Stimulated activated CD8-positive, alpha-beta memory T cell treated with anti-CD3 and anti-CD28 coated beads, Interleukin-2, amount 100 ng/mL, for 48 hours (primary cell): ENCODE measurements at places on chromosomes 13 and 19.
A peak's percentile ranks its signal among the peaks of the same experiment; 100 is the strongest.

DNA sequence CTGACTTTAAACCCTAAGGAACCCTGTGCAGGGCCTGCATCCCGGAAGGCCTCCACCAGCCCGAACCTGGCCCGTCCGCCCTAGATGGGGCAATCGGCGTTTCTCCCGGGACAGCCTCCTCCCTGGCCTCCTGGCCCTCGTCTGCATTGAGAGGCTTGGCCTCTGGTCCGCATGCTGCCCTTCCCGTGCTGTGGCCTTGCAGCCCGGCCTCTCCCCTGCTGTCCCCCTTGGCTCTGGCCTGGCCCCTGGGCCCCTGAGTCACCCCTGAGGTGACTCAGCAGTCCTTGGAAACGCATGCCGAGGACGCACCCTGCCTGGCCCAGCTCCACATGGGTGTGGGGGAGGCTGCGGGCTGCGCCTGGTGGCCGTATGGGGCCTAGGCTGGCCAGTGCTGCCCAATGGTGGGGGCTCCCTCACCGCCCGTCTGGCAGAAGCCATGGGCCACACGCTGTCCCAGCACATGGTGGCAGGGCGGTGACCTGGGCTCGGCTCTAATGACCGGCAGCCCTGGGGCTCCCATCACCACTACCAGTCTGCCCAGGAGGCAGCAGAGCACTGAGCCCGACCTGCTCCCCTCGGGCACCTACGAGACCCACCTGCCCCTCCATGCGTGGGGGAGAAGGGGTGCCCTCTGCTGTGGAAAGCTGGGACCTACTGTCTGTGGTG lies 25.7 kb downstream of the SH3GL1 start:
- DNase-seq: no peak

DNA sequence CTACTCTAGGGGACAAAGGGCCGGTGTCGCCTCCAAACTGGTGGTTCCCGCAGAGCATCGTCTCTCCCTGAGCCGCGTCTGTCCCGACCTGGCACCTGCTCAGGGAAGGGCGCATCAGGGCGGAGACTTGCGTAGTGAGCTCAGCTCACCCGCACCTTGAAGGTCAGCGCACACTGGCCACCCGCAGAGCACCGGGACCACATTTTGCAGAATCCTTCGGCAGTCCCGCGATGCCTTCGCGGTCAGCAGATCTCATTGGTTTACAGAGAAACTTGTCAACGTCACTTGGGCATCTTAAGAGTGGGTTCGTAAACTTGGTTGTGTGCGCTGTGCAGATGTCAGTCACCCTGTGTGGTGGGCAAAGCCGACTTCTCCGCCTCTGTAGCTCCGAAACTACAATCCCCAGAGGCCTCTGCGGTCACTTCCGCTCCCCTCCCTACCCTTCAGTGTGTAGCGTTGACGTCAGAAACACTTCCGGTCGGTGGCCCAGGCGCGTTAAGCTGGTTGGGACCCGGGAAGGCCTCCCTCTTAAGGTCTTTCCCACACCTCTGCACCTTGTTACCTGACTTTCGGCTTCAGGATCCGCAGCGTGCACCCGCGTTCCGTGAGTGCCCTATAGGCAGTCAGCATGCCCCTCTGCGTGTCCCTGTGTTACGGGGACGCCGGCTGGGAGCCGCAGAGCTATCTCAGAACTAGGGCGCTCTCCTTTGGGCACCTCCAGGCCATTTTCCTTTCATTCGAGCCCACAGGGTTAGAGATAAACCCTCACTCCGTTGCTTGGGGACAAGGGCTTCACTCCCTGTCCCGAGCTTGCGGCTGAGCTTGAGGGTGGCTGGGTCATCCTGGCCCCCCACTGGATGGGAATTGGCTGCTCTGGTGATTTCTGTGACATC lies 36.5 kb upstream of the ZNF527 start:
- peak; percentile 64 for DNase-seq

DNA sequence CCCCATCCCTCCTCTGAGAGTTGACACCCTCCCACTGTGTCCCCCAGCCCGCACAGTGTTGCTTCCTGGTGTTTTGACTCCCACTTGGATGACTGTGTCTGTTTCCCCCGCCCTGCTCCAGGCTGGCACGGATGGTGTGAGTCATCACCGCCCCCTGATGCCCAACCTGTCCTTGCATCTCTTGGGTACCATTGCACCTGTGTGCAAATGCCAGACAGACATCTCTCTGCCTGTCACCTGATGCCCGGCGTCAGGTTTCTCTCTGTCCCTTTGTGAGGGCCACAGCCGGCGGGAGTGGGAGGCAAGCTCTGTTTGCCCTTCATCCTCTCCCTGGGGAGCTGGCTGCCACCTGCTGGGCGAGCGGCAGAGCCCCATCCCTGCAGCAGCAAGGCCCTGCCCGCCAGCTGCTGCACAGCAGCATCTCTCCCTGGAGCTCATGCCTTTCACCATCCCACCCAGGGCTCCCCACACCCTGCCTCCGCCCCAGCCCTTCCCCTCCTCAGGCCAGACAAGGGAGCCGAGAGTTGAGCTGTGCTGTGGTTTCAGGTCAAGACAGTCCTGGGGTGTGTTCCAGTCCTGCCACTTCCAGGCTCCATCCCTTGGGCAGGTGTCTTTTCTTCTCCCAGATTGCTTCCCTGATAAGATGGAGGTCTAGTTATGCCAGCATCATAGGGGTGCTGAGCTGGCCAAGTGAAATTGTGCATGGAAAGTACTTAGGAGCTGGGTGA lies 29.7 kb downstream of the NKPD1 start:
- DNase-seq: no peak

DNA sequence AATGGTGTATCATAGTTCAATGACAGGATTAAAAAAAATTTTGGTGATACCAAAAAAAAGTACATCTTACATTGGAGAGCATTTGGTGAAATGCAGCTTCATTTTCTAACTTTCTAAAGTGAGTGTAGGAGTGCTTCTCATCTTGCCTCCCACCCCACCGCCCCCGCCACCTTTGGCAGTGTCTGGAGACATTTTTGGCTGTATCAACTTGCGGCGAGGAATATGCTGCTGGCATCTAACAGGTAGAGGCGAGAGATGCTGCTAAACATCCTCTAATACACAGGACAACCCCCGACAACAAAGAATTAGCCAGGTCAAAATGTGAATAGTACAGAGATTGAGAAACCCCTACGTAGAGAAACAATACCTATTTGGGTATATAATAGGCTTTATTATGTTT lies 1.7 kb downstream of the DLEU7 start:
- no peak for DNase-seq

DNA sequence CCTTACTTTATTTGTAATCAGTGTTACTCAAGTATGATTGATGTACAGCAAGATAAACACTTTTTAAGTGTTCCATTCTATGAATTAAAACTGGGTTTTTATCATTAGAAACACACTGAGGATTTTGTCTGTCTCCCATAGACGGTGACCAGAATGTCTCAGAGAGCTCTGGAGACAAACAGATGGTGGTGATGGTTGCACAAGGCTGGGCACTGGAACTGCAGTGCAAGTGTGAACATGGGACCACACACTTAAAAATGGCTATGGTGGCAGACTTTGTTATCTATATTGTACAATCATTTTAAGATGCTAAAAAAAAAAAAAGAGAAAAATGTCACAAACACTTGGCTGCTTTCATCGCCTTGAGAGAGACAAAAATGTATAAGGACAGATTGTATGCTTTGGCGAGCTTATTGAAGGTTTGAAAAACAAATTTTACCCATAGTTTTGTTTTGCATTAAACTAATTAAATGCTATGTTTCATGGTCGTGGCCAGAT lies 273.0 kb downstream of the SHISA2 start:
- no peak for DNase-seq

DNA sequence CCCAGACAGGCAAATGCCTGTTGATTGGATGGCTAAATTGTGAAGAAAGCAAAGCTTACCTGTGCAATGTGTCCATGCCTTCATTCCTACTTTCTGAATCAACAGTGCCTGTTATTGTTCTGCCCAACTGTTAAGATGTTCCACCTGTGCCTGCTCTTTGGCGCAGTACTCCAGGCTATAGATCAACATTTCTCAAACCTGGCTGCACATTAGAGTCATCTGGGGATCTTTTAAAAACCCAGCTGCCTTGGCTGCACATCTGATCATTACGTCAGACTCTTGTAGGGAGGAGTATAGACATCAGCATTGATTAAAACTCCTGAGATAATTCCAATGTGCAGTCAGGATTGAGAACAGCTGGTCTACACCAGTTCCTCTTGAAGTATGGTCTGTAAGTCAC lies 16.2 kb upstream of the CPB2 start:
- no peak for DNase-seq

- DNase-seq: no peak
Measured at GRCh38 chr13:94346261-94347019, 133.0 kb downstream of the DCT start.

- no peak for DNase-seq
Measured at GRCh38 chr13:52713894-52714293, 25.7 kb downstream of the CNMD start.

- no peak for DNase-seq
Measured at GRCh38 chr13:91312324-91312723, 35.2 kb upstream of the MIR17HG start.

DNA sequence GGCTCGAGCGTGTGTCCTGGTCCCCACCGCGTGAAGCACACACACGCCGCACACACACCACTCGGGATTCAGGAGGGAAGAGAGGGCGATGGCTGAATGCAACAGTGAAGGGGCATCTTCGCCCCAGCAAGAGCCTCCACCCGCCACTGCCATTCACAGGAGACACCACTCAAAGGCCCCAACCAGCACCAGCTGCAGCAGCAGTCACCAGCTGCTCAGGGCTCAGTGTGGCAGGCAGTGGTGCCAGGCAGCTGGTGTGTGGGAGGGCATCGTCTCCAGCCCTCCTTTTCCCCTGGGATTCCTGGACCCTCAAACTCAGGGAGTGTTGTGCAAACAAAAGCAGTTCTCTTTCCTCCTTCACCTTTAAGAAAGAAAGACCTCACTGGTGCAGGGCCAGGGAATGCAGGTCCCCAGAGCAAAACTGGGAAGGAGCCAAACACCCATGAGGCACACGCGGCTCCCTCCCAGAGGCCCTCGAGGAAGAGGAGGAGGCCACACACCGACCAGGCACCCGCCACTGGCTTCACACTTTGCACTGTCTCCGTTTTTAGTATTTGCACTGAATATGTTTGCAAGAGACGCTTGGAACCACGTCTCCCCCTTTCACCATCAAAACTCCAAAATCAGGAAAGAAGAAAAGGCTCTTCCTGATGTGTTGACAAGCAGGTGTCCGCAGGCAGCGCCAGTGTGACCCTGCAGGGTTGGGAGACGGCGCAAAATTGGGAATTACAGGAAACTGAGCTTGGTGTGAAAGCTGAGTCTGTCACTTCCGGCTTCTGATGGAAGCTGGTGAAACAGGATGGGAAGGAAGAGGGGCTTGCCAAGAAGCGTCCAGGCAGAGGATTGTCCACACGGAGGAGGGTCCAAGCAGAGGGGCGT lies 26.4 kb upstream of the F7 start:
- DNase-seq: no peak

- no peak for DNase-seq
Measured at GRCh38 chr19:31058676-31059340, 290.4 kb downstream of the TSHZ3 start.

DNA sequence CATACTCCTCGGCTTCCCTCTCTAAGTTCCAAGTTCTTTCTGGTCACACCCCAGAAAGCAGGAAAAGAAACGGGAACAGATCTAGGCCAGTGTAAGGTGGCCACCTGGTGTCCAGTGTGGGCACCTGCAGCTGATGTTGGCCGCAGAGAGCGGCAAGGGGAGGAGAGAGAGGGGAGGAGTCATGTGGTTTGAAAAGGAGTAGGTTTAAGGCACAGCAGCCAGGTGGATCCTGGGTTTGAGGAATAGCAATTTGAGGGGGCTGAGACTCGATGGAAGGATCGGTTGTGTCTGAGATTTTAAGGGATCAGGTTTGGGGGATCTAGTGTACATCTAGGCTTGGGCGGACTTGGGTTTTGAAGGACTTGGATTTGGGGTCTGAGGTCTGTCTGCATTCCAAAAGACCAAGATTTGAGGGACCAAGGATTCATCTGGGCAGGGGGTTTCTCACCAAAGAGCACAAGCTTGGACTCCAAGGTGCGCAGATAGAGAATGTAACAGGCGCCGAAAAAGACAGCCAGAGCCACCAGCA lies 1.2 kb downstream of the RABAC1 start:
- DNase-seq: no peak

GRCh38 chr13:67101730-67102467 lies 128.2 kb downstream of the PCDH9 start:
- DNase-seq: no peak

- DNase-seq: no peak
Measured at GRCh38 chr19:19551853-19552192, 13.8 kb downstream of the CILP2 start.

GRCh38 chr13:35711909-35712308 lies 235.4 kb upstream of the MAB21L1 start:
- DNase-seq: no peak

DNA sequence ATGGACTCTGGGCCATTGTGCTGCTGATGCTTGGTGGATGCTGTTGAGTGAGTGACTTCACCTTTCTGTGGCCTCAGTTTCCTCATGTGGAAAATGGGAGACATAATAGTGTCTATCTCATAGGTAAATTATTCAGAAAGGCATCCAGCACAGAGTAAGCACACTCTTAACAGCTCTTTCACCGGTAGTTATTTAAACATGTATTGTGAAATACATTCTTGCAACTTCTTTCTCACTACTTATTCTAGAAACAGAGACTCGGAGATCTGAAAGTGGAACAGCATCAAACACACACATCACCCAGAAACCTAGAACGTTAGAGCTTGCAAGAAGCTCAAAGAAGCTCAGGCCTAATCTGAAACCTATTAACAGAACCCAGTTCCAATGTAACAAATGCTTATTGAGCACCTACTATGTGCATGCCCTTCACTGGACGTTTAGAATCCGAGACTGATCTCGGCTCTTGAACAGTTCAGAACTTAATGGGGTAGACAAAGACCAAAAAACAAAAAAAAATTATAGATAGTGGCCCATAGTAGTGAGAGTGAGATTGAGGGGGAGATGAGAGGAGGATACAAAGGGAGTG lies 4.1 kb downstream of the ZSWIM9 start:
- DNase-seq: no peak

GRCh38 chr13:74024314-74024713 lies 109.9 kb downstream of the KLF12 start:
- no peak for DNase-seq

DNA sequence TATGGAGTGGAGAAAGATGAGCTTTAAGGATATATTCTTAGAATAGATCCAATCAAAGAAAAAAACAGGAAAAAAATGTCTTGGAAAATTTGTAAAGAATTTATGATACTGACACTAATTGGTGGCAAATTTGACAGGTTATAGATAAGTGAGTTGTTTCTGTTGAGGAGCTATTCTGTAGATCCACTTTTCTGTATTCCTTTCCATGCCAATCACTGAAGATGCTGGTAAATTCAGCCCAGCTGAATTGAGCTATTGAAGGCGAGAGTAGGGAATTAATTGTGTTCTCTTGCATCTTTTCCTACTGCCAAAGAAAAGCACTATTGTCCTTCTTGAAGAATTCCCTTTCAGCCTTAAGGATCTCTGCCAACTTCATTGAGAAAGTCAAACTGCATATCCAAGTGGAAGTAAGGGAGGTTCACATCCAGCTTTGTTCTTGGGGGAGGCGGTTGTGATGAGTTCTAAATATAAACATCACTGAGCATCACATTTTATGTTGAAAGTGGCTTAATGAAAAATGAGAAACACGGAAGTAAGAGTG lies 113.1 kb downstream of the PCDH9 start:
- no peak for DNase-seq
